ENCODE measurements at places on chromosomes 6 and 20. TPM values are rescaled to one million over a fixed set of nuclear protein-coding genes. Genes with fewer than 3 reads are reported as not detected.

WFDC5 gene
- total RNA-seq: not detected

HAO1 gene
- total RNA-seq: not detected

ZSWIM3 gene
- total RNA-seq: 6.2 TPM

ATAT1 gene
- 2.6 TPM for total RNA-seq

TAF8 gene
- total RNA-seq: 28.4 TPM

MICB gene
- 23.4 TPM for total RNA-seq

HEY2 gene
- total RNA-seq: 15.3 TPM

BFSP1 gene
- total RNA-seq: 2.9 TPM

COL19A1 gene
- total RNA-seq: not detected

KCNG1 gene
- 3.2 TPM for total RNA-seq

ANKEF1 gene
- 1.2 TPM for total RNA-seq

GABBR1 gene
- total RNA-seq: 3.6 TPM

FAM209B gene
- not detected for total RNA-seq

PRSS35 gene
- total RNA-seq: not detected

OR2H1 gene
- not detected for total RNA-seq

OTOR gene
- not detected for total RNA-seq

IL17F gene
- not detected for total RNA-seq

MUC21 gene
- total RNA-seq: not detected

SNX3 gene
- total RNA-seq: 274 TPM

BPIFB4 gene
- total RNA-seq: not detected

ATXN1 gene
- total RNA-seq: 13.0 TPM

RXRB gene
- total RNA-seq: 18.5 TPM

LHFPL5 gene
- not detected for total RNA-seq

VSX1 gene
- not detected for total RNA-seq

C6orf163 gene
- total RNA-seq: 0.32 TPM

MUCL3 gene
- total RNA-seq: not detected

FAXC gene
- total RNA-seq: 2.6 TPM
